Kidney epithelial cell (primary cell): ENCODE measurements at places on chromosomes 11 and 22. TPM values are rescaled to one million over a fixed set of nuclear protein-coding genes. Genes with fewer than 3 reads are reported as not detected.

DNA sequence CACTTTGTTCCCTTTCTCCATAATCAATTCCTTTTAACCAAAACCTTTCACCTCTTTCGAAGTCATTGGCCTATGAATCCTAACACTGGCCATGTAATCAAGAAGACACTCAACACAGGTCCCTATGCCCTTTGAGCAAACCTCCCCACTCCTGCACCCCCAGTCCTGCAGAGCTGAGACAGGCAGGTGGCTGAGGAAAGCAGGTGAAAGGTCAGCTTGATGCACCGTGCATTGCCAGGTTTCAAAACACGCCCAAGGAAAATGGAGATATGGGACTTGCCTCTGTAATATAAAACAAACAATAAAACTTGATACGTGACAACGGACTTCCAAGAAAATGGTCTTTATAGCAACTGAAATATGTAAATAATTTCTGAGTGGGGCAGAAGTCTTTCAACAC lies 10.6 kb downstream of the CPT1A start:
- no peak for DNase-seq

DNA sequence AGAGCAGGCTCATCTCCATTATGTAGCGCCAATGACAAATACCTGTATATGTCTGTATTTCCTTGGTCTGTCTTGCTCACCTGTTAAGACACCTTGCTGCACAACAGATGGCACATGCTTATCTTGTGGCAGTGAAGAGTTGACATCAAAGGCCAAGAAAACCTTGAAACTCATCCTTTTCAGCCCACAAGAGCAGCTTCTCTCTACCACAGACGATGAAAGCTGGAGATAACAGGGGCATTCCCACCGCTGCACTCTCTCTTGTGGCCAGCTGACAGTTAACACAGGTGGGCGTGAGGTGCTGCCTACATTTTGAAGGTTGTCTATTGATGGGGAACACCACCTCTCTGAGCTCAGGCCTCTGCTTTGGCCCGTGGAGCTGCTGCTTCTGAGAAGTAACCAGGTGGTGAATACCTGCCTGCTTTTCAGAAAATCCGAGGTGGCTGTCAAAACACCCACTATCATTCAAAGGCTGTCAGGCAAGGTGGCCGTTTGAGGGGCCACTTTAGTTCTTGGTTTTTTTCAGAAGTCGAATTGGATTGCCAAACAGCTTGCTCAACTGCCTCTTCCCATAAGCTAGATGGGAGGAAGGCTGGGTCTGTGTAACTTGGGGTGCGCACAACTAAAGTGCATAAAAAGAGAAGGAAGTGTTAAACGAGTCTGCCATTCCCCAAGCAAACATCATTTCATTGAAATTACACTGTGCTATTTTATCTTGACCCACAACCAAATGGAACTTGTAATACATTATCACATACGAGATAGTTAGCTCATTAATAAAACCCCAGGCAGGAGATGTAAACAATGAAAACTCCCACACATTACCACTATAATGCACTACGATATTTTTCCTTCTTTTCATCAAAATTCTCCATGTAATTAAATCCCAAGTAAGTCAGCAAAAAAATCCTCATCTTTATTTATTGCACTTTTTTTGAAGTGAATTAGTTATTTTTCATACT lies 87.1 kb upstream of the RAG2 start:
- DNase-seq: no peak

DNA sequence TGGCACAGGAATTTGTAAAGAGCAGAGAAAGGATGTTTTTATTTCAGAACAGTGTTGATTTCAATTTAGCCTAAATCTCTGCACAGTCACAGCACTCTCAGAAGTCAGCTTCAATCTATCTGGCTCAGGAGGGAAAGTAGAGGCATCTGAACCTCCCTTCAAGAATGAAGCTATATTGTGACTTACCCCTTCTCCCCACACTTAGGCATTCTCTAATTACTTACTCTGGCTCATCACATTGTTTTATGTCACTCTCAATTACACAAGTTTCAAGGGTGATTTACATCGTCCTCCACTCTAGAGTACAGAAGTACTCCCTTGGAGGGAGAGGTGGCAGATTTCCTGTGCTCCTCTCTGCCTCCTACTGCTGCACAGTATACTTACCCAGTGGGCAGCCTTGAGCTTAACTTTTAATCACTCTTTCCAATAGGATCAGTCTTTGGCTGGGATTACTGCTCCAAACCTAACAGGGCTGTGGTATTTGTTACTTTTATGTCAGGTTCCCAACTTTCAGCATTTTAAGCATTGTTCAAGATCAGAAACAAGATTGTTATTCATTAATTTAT lies 211.4 kb downstream of the AASDHPPT start:
- DNase-seq: no peak

The ACRV1 gene
- not detected in 2 replicates for total RNA-seq

GRCh38 chr22:35202376-35202775 lies 54.9 kb upstream of the HMGXB4 start:
- no peak for DNase-seq

DNA sequence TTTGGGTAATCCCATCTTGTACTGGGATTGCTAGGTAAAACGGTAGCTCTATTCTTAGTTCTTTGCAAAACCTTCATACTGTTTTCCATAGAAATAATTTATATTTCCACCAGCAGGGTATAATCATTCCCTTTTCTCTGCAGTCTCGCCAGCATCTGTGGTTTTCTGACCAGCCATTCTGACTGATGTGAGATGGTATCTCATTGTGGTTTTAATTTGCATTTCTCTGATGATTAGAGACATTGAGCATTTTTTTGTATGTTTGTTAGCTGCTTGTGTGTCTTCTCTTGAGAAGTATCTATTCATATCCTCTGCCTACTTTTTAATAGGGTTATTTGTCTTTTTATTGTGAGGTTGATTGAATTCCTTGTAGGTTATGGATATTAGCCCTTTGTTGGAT lies 220.9 kb downstream of the PGR start:
- no peak for DNase-seq

DNA sequence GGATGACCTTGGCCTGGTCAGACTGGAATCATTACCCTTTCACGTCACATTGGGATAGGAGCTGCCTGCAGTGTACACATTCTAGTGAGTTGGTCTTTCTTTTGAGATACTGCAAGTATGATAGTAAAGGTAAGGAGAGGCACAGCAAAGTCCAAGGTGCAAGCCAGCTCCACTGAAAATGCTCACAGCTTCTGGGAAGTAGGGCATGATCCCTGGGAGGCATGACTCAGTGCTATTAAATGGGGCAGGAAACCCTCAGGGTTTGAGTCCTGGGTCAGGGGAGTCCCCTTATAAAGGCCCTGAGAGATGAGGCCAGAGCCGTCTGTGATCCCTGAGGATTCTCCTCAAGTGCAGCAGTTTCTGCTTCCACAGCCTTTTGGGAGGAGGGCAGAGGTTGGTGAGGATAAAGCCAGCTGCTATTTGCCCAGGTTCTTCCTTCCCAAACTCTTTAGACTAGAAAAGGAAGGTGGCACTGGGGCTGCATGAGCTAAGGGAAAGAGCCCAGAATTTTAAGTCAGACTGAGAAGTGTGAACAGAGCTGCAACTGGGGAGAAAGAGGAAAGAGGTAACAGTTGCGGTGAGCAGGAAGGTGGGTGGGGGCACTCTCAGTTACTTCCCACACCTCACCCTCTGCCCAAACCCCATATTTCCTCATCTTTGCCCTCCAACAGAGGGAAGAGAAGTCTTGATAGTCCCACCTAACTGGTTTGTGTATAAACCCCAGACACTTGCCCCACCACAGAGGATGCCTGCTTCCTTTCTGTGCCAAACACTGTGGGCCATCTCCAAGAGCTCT lies 14.4 kb upstream of the OR52K1 start:
- no peak for DNase-seq

- DNase-seq: no peak
These were observed 17.9 kb downstream of the LINC01488 start for GRCh38 chr11:69499186-69499917.

The OR8G1 gene
- not detected in 2 replicates for total RNA-seq

GRCh38 chr11:87712802-87713202 lies 462.4 kb downstream of the RAB38 start:
- DNase-seq: no peak

DNA sequence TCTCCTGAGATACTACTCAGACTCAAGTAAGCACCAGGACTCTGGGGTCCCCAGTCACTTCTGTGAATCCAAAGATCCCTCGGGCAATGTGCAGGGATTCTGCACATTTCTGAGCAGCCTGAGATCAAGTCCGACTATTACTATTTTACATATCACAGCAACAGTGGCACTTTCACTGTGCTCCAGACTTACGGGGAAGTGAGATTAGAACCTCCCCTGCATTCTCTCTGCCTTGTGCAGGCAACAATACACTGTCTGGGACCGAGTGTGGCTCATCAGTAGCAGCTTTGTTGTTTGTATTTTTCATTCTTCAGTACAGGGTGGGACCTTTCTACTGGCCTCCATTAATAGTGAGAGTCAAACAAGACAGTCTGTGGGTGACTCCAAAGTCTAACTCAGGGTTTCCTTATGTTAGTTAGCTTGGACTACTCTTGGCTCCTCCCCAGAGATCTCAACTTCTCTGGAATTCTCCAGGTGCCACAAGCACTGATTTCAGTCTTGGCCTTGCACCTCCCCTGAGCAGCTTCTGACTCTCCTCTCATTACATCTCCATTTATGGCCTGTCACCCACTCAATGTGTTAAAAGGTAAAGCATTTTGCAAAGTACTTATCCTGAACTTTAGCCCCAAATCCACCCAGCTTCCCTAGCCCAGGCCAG lies 76.2 kb upstream of the TOP3B start:
- DNase-seq: no peak

The PAMR1 gene
- total RNA-seq: 0.75 and 0.84 TPM in 2 replicates

- DNase-seq: no peak
These were observed 2.0 kb upstream of the FXYD6 start for GRCh38 chr11:117878314-117878938.

The C11orf52 gene
- 3.1 and 5.0 TPM in 2 replicates for total RNA-seq

GRCh38 chr11:43377389-43377788 lies 18.7 kb downstream of the TTC17 start:
- no peak for DNase-seq

- DNase-seq: no peak
These were observed 757 bp downstream of the SPI1 start for GRCh38 chr11:47377571-47378009.

The ALG9 gene
- total RNA-seq: 33.8 and 43.7 TPM in 2 replicates

DNA sequence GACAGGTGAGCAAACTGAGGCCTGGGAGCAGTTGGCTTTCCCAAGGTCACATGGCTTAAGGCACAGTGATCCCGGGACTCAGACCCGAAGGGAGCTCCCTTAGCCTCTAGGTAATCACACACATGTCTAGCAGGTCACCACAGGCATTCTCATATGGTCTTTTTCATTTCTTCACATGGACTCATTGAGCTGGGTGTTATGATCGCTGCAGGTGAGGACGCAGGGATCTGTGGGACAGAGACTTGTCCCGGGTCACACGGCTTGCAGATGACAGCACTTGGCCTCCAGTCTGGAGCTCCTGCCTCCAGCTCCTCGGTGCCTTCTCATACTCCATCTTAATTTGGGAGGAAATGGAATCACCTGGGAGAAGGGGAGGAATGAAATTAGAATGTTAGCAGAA lies 23.6 kb upstream of the CACNG2 start:
- DNase-seq: no peak

DNA sequence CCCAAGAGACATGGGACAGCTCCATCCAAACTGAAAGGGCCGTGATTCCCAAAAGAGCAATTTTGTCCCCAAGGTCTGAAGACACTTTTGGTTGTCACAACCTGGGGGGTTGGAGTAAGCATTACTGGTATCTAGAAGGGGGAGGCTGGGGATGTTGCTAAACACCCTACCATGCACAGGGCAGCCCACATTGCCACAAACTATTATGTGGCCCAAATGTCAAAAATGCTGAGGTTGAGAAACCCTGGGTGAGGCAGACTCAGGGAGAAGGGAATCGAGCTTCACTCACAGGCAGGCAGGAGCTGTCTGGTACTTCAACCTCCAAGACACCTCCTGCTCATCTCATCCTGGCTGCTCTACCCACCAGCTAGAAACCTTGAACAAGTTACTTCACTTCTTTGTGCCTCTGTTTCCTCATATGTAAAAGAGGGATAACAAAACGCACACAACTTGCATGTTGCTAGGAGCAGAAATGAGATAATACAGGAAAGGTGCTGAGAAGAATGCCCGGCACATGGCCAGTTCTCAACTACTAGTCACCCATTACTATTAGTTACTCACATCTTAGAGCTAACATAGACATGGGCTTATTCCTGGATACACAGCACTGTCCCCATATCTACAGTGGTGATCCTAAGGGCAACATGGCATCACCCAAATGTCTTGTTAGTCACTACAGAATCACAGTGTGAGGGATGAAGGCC lies 8.8 kb downstream of the SERPIND1 start:
- DNase-seq: no peak

DNA sequence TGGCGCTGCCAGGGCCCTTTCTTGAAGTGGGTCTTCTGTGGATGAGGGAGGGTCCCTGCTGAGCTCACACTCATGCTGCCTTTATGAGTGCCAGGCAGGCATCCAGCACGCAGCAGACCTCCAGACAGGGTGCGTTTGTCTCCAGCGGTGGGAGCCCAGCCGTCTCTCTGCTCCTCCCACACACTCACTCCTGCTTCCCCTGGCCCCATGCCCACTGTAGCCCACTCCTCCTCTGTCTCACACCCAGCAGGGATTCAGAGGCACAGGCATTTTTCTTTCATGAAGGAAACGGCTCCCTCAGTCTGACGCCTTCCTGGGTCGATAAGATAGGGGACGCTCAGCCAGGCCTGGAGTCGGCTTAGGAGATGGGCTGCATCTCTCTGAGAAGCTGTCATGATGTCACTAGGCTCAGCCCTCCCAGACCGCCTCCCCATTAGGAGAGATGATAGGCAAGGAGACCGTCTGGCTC lies 183.9 kb upstream of the NCAM1 start:
- DNase-seq: no peak

The SLC22A8 gene
- total RNA-seq: not detected in 2 replicates

- DNase-seq: no peak
These were observed 319.2 kb downstream of the SOX6 start for GRCh38 chr11:16037179-16037578.

The OR10A3 gene
- not detected in 2 replicates for total RNA-seq

DNA sequence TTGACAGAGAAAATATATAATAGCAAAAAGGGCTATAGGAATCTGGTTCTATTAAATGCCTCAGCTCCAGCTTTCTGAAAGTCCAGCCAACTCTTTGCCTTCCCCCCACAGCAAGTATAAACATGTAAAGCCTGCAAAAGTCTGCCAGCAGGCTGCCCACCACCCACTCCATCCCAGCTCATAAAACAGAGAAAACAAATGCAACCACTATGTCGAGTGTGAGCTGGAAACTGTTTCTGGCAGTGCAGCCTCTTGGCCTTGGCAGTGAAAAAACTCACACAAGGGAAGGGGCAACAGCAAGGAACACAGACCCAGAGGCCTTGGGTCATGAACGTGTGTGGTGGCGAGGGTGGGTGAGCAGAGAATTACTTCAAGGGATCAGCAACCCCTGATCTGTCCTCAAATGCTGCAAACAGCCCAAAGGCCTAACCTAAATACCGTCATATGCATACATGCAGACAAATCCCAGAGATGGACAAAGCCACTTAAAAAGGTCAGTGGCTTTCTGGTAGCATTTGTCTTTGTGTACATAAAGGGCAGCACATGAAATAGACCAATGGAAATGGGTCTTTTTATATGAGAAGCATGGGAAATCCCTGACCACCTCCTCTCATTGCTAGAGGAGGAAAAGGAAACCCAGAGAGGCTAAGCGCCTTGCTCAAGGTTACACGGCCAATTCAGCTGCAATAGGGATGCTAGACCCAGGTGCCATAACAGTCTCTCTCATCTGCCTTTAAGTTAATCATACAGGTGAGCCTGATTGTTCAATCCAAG lies 74.8 kb downstream of the NAT10 start:
- DNase-seq: no peak

- no peak for DNase-seq
These were observed 1.0 kb upstream of the BTG4 start for GRCh38 chr11:111513240-111513605.
